MV-4-11 (cell line): ENCODE measurements at places on chromosomes 4 and X.

DNA sequence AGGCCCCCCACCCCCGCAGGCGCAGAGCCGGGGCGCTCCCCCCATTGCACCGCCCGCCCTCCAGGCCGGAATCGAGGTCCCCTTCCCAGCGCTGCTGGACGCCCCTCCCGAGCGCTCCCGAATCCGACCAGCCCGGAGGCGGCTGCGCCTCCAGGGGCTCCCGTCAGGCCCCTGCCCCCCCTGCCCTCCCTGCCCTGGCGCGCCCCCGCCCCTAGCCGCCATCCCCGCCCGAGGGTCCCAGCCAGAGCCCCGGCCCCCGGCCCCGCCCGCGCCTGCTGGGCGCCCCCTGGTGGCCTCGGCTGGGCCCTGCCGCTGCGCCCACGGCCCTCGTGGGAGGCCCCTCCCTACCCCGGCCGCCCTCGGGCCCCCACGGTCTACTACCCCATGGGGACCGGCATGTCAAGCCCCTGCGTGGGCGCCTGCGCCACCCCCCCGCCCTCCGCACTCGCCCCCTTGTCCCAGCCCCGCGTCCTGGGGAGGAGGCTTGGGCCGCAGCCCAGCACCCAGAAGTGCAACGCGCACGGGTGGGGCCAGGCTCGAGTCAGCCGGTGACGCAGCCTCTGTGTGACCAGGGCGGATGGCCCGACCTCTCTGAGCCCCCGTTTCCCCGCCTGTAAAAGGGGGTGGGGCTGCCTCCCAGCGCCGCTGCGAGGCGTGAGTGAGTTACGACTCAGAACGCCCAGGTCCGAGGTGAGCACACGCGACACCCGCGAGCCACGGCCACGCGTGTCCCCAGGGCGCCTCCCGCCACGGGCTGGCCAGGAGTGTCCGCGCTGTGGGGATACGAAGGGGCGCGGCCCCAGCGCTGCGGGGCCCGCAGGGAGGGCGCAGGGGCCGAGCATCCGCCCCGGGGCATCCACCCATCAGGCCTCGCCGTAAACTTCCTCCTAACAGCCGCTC is 104.9 kb downstream of the FAM53A start:
- DNase-seq, result peak; percentile 72

- DNase-seq, result no peak
These were observed 127.4 kb upstream of the RPL34 start for GRCh38 chr4:108492816-108493595.

DNA sequence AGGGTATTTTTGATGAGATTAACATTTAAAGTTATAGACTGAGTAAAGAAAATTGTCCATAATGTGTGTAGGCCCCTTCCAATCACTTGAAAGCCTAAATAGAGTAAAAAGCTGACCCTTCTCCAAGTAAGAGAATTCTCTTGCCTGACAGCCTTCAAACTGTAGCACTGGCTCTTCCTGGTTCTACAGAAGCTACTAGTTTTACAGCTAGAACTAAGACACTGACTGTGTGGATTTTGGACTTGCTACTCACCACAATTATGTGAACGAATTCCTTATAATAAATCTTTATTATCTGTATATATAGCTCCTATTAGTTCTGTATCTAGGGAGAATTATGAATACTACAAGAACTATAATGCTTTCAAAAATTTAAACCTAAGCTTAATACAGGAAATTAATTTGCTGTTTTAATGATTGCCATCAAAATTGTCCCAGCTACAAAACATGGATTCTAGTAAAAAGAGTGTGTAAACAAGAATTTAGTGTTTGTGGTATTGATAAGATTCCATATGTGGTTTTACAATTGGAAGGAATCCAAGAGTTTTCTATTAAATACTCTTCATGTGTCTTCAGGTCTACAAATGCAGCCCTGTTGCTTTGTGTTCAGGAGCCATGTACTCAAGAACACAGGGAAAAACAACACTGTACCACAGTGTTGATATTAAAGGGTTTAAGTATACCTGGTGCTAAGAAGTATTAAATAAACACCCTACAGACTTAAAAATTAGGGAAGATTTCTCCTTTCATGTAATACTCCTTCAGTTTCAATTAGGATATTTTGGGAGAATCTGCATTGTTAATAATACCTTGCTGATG is 366.5 kb downstream of the CXXC4 start:
- no peak for DNase-seq

GRCh38 chr4:165627548-165627947 is 245.5 kb upstream of the TLL1 start:
- DNase-seq, result no peak

DNA sequence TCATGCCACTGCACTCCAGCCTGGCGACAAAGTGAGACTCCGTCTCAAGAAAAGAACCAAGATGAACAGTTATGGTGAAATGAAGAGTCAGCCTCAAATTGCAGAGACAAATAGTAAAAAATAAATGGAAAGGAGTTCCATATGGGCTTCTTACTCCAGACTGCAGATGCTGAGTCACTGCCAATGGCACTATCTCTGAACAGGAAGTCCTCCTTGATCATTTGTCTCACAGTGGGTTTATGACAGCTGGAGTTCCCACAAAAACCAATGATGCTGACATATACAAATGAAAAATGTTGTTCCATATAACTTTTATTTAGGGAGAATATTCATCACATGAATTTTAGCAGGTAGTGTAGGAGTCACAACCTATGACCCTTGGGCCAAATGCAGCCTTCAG is 631.6 kb downstream of the PCDH18 start:
- DNase-seq, result peak; percentile 2

GRCh38 chrX:28189011-28189410 is 207.8 kb upstream of the DCAF8L1 start:
- DNase-seq, result peak; percentile 51

DNA sequence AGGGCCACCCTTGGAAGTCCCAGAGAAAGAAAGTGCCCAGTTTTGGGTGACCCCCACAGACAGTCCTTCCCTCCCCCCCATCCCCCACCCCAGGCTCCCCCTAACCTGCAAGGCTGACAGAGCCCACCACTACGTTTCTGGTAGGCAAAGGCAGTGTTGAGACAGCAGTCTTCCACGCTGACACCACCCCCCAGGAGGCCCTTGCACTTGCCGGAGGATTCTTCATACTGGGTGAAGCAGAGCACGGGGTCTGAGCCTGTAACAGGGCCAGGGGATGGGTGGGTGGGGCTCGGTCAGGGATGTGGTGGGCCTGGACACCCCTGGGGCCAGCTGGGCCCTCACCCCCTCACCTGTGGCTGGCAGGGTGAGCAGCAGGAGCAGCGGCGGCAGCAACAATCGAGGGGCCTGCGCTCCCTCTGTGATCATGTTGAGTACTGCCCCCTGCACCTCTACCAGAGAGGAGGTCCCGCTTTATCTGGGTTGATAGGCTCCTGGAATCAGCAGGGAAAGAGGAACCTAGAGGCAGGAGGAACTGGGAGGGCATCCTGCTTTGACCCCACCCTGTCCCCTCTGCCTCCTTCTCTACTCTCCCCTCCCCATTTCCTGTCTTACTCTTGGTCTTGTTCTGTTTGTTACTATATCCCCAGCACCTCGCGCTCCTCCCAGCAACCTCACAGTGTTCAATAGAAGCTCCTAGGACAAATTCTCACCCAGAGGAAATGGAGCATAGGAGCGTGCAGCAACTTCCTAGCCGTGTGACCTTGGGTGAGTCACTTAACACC is at the start of gene CFP:
TSS of gene CFP (minus strand) at position 512 of the 782 bp plus-strand sequence. CDS start at position 426, 86 bp downstream.
- DNase-seq, result peak; percentile 72

DNA sequence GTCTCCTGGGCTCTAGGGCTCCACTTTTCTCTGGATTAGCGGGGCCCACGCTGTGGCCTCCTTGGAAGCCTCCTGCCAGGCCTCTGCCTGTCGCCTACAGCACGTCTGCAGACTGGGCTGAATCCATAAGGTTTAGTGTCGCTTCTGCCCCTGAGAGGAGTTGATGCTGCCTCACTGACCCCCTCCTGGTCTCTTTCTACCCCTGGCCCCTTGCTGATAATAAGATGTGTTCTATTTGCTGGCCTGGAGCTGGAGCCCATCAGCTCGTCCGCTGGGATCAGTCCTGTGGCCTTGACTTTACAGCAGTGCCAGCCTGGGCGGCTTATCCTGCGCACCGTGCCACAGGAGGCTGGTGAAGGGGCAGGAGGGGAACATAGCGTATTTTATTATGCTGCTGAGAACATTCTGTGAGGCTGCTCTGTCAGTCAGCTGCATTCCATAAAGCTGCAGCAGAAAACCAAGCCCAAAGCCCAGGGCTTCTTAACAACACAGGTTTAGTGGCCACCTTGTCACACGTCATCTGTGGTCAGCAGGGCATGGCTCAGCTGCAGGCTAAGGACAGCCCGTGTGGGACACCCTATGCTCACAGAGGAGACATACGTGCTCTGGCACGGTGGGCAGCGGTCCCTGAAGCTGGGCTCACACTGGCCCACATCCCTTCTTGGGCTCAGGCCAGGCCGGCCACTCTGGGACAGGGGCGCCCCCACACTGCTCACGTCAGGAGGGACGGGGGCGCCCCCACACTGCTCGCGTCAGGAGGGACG is 29.3 kb upstream of the HGFAC start:
- DNase-seq, result no peak

DNA sequence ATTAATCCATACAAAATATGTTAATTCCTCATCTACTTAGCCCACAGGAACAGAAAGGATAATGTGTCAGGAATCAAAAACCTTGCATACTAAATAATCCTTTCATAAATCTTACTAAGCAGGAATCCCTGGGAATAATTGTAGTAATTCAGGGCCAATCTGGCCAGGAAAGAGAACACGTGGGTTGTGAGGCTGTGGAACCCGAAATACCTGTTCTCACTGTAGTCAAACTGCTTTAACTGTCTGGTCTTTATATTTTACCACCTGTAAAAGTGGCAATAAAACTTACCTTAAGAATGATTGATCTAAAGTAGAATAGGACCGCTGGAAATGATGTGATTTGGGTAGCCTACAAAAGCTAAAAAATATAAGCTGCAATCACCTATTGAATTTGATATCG is 1620.9 kb downstream of the STIM2 start:
- no peak for DNase-seq

DNA sequence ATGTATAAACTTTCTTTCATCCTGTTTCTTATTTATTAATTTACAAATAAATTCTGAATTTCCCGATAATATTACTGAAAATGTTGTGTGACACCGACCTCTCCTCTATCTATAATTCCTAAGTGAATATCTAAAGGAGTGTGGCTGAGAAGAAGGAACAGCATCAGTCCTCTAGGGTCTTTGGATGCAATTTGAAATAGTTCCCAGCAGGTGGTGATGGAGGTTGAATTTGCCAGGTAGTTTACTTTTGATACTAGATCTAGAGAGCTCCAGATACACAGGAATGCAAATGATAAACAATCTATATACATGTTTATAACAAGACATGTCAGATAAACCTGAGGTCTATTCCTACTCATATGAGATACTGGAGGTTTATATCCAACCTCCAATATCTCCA is 305.4 kb downstream of the PCDH18 start:
- DNase-seq, result no peak

- no peak for DNase-seq
These were observed 7.3 kb downstream of the CFAP99 start for GRCh38 chr4:2426069-2426397.

DNA sequence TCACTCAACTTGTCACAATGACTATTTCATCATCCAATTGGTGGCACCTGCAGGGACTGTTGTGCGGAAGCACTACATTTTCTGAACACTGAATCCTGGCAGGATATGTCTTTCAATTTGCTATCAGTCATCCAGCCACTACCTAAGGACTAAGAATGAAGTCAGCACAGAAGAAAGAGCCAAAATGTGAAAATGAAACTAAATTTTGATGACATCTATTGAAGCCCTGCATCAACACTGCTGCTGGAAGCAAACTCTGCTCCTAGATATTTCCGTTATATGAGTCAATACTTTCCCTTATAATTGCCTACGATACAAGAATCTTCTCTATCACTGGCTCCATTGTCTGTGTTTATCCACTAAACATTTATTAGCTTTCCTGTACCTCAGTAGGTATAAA is 917.9 kb downstream of the RAPGEF2 start:
- DNase-seq, result no peak

DNA sequence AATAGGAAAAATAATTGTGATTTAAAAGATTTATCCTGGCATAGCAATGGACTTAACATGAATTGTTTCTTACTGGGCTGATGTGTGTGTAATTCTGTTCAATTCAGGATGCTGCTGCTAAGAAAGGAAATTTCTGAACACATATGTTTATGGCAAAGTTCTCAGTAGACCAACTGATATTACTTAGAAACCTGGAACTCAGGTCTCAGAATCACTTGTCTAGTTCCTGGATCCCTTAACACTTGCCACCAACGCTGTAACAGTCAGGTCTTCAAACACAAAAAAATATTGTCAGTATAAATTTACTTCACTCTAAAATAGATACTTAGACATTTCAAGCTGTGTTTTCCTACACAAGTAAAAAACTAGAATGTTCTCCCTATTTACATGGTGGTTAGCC is 5.5 kb downstream of the CASP3 start:
- no peak for DNase-seq

GRCh38 chr4:85092536-85092935 is 126.0 kb upstream of the WDFY3 start:
- DNase-seq, result no peak

DNA sequence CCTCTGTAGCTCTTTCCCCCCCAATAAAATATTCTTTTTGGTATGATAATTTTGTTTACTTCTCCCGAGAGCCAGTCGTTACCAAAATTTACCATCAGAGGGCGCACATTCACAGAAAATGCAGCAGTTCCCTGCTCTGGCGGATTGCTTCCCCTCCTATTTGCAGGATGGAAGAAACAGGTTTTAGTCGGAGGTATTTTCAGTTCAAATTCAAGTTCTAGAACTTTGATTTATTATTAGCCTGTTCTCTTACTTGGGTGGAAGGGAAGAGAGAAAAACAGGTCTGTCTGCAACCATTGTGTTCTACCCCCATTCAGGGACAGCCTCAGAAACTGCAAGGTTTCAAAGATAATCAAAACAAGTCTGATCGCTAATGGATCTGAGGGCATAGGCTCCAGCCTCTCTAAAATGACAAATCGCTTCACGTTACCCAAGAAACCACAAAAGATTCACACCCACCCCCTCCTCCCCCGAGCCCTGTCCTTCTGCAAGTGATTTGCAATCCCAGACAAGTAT is 263.8 kb upstream of the RPS6KA3 start:
- peak; percentile 16 for DNase-seq

GRCh38 chr4:8855818-8856245 is 15.8 kb downstream of the HMX1 start:
- no peak for DNase-seq

GRCh38 chr4:88318751-88319350 is 34.5 kb upstream of the PPM1K start:
- DNase-seq, result no peak

GRCh38 chr4:169952236-169953002 is 73.8 kb downstream of the MFAP3L start:
- DNase-seq, result peak; percentile 97

GRCh38 chrX:107700317-107700774 is 72.0 kb downstream of the PRPS1 start:
- peak; percentile 15 for DNase-seq

- DNase-seq, result no peak
These were observed 770.3 kb downstream of the NLGN4X start for GRCh38 chrX:5458300-5458842.

GRCh38 chr4:88414755-88415154 is 36.1 kb downstream of the HERC6 start:
- no peak for DNase-seq

- DNase-seq, result peak; percentile 61
These were observed 20.7 kb downstream of the USP53 start for GRCh38 chr4:119233191-119233590.

GRCh38 chr4:36316607-36317006 is 35.2 kb downstream of the DTHD1 start:
- no peak for DNase-seq
